ENCODE measurements at places on chromosomes 7 and 10.

- no peak for DNase-seq
Observed at GRCh38 chr7:134473861-134474291, 15.0 kb upstream of the AKR1B1 start.

GRCh38 chr10:43865265-43866135 lies 216.8 kb upstream of the ZNF32 start:
- DNase-seq, result no peak

DNA sequence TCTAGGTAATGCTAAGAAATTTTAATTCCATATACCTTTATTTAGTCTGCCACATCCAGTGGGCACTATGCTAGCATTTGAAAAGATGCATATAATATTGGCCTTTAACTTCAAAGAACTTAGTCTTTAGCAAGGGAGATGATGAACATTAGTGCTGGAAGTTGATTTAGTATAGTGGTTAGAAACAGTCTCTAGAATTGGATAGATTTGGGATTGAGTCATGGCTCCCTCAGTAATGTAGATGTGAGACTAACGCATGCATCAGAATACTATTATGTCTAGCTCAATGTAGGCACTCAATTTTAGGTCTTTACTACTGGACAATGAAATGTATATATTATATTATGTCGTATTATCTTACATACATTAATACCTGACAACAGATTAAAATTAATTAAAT lies 5.8 kb downstream of the DKK1 start:
- no peak for DNase-seq

- DNase-seq, result no peak
Observed at GRCh38 chr10:112308125-112308502, 24.9 kb downstream of the TECTB start.

GRCh38 chr10:65312876-65313275 lies 1613.0 kb upstream of the LRRTM3 start:
- no peak for DNase-seq

GRCh38 chr10:98150544-98150943 lies 16.1 kb downstream of the R3HCC1L start:
- DNase-seq, result no peak

DNA sequence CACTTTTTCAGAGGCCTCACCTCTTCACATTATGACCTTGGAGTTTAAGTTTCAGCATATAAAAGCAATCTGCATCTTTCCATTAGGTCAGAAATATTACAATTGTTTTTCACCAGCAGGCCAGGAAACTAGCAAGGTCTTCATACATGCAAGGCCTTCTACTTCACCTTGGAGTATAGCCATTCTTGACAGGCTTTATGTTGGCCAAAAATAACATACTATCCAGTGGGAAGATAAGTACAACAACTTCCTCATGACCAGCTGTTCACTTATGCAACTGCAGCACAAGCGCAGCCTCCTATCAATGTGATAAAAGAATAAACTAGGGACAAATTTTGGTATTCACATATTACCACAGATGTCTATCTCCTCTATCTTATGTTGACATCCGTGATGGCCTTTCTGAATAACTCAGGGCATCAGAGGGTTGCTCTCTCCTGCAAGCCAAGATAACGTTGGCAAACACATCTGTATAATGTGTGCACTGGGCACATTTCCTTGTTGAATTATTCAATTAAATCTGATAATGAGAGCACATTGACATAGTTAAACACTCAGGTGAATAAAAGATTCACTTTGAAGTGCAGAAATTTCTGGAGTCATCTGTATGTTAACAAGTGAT lies 239.8 kb downstream of the FZD1 start:
- no peak for DNase-seq

DNA sequence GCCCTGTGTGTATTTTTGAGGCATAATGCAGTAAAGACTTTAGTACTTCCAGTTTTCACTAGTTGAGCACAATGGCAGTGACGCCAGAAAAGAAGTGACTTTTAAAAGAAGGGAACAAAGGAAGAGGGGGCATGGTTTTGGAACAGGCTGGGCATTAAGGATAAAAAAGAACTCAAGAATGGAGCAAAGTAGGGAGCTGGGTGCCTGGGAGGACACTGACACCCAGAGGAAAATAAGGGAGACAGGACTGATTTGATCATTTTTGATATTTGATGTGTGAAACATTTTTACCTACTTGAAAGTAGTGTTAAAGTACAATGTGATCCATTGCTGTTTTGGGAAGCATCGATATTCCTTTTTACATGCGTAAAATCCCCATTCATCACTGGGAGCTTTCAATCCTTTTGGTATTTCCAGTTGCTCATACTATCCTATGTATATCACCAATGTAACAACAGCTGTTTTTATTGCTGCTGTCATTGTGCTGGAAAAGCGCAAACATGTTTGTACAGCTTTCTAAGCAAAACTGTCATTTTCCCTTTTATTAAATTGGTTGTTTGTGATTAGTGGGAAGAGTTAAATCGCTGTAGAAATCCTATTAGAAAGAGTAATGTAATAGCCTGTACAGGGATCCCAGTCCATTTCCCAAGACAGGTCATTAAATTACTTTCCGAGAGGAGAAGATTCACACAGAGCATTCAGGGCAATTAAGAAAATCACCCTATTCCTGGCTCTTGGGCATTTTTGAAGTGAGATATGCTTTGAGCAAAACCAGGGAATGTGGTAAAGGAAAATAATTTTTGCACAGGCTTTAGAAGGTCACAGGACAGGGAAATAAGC lies 85.2 kb downstream of the ADAM12 start:
- no peak for DNase-seq

Data from iPS DF 6.9 (cell line).